ENCODE measurements at places on chromosomes 6 and 20.

GRCh38 chr6:16095180-16095579 is 33.7 kb upstream of the MYLIP start:
- DNase-seq, result no peak

DNA sequence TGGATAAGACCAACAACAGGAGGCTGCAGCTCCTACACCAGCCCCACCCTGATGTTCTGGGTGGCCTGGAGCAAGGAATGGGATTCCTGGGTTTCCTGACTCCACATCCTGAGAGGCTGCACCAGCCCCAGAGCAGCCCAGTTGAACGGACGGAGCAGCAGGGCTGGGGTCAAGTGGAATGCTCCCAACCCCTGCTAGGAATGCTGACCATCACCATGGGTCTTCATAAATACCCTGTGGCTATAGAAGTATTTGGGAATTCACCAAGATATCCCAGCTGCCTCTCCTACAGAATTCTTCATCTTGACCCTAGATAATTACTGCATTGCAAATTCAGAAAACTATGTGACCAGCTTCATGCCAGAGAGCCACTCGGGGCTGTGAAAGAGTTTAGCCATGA is 180.3 kb downstream of the THBS2 start:
- no peak for DNase-seq

- no peak for DNase-seq
Measured at GRCh38 chr6:166530211-166531095, 56.0 kb downstream of the RAMACL start.

DNA sequence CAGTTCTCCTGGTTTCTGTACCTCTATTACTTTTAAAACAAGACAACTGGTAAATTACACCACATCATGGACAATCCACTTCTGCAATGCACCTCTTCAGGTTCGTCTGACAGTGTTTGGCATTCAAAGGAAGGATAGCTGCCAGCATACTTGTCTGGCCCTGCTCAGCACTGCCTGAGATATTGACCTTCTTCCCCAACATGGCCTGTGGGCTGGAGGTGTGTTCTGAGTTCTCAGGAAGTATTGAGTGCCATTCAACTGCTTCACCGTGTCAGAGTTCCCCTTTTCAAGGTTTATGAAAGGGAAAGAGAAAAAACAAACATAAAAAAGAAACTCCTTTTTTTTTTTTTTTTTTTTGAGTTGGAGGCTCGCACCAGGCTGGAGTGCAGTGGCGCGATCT is 267.9 kb upstream of the SASH1 start:
- no peak for DNase-seq

- no peak for DNase-seq
Measured at GRCh38 chr6:148082696-148083095, 259.9 kb upstream of the SASH1 start.

DNA sequence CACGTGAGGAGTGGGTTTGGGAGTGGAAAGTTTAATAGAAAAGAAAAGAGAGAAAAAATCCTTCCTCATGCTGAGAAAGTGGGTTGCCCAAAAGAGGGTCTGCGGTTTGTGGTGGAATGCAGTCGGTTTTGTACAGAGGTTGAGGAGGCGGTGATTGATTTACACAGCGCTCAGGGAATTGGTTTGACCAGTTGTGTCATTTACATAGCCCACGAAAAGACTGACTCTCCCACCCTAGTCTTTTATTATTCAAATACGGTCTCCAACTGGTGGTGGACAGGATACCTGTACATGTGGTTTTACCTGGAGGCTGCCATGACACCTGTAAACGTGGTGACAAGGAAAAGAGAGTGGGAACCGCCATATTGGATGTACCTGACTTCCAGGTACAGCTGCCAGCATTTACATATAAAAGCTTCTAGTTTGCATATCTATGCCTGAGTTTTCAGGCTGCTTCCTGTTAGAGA is 42.1 kb downstream of the HLA-DPB1 start:
- no peak for DNase-seq

DNA sequence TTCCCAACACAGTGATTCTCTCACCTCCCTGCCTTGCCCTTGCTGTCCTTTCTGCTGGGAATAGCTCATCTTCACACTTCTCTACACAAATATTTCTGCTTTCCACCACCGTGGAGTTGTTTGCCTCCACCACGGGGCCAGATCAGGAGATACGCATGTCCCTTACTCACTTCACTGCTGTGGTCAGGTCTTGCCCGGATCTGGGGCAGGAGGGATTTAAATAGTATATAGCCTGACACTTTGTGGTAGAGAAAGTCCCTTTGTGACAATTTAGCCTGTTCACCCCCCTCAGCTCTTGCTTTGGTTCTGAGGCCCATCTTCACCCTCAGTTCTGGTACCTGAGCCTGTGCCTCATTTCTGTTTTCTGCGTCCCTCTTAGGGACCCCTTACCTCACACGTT is 92.6 kb upstream of the PREP start:
- DNase-seq, result no peak

DNA sequence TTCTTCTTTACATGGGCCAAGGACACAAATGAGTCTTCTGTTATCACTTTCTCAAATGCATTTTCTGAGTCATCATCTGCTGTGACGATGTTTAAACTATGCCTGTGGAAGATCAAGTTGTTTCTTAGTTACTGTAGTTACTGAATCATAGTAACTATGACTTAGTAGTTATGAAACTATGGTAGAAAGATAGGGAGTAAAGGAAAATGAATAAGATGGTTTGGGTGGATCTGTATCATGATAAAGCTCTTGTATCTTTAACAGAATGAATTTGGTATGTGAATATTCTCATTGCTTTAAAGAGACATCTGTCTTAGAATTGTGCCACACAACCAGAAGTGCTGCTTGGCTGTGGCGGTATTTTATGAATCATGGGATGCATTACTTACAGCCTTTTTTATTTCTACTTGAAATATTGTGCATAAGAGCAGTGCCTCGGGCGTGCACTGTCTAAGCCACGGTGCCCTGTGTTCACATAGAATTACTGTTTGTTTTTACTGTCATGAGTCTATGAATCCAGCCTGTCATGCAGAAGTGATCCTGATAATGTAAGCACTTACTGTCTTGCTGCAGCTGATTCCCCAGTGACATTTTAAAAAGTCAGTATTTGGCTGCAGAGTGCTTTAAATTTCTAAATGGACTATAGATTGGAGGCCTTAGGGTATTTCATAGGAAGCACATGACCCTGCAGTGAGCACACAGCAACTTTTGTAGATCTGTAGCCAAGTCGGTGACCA is 215.2 kb downstream of the TMEM242 start:
- no peak for DNase-seq

DNA sequence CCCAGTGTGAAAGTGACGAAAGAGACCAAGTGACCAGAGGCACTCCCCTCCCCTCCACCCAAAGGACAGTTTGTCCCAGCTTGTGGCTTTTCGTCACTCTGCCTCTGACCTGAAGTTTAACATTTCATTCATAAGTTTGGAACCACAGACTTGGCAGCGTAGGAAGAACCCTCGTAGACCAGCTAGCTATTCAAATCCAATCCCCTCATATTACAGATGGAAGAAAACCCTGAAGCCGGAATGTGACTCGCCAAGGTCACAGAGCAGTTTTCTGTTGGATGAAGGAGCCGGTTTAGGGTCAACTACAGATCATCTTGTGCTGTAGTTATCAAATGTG is 3.9 kb upstream of the SYS1 start:
- no peak for DNase-seq

- DNase-seq, result no peak
Measured at GRCh38 chr20:52193133-52193532, 1.6 kb upstream of the ZFP64 start.
